Fibroblast of skin of right biceps (primary cell): ENCODE measurements at places on chromosomes 1 and 21.

DNA sequence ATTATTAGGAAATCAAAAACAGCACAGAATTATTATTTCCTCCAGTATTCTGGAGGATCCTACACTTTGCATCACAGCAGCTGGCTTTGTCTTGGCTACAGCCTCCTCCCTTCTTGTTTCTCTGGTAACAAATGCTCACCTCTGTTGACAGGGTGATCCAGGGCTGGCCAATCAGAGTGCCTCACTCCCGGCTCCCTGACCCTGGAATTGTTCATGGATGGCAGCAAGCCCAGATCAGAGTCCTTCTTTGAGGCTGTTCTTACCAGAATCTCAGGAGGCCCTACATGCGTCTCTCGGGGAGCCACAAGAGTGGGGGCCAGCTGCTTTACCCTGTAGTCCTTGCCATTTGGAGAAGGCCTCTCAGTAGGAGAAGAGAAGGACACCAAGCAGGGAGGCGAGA lies 48.4 kb upstream of the IGSF5 start:
- no peak for DNase-seq

DNA sequence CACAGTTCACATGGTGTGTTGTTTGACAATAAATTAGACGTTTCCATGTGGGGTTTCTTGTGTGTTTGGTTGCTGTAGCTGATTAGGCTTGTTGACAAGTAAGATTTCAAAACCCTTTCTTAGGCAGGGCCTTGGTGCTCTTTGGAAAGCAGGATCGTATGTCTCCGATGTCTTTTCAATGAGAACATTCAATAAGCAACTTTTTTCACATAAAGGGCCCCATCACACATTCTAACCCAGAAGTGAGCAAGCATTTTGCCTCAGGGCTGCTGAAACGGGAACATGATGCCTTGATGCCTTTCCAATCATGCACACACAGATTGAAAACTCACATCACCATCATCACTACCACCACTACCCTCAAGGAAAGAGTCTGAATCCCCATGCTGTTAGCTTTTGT lies 33.1 kb downstream of the LPAR3 start:
- no peak for DNase-seq

GRCh38 chr1:59282951-59283350 lies 13.9 kb upstream of the FGGY start:
- DNase-seq = no peak

GRCh38 chr1:155307247-155307740 lies 1.4 kb upstream of the FDPS start:
- peak; percentile 57 for DNase-seq

DNA sequence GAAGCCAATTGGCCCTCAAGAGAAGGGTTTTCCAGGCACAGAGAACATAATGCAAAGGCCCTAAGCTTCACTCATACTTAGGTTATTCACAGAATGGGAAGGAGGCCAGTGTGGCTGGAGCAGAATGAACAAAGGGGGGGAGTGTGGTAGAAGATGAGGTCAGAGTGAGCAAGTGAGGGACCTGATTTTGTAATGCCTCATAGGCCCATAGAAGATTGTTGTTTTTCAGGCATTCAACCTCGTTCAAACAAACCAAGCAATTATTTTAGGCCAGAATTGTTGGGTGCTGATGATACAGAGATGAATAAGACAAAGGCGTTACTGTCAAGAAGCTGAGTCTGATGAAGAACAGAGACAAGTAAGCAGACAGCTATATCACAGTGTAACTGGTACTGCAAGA lies 54.5 kb upstream of the RAP1A start:
- peak; percentile 91 for DNase-seq

DNA sequence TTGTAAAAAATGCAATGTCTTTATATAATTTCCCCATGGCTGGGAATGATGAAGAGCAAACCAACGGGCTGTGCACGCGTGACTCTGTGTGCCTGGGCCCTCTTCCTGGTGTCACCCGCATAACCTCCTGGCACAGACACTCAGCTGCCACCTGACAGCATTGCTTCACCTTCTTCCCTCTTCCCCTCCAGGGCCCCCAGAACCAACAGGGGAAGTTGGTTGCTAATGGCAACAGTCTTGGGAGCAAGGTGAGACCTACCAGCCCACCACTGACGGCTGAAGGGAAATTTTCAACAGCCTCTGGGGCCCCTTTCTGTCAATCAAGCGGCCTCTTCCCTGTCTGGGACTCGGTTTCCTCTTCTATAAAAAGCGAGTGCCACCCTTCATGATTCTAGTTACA lies 33.2 kb downstream of the SSBP3 start:
- no peak for DNase-seq

- no peak for DNase-seq
Observed at GRCh38 chr1:47679826-47680225, 242.0 kb downstream of the FOXD2 start.

DNA sequence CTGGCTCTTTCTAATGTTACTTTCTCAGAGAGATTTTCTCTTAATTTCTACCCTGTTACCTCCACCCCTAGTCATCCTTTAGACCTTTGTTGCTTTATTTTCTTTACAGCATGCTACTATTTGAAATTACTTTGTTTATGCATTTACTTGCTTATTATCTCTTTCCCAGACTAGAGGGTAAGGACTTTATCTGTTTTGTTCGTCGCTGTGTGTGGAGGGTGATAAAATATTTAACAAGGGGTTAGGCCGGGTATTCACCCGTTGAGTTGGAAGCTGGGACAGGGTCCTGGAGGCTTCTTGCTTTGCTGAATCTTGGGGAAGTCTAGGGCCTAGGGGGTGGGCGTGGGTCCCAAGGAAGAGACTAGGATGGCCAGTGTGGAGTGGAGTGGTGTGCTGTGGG lies 43.6 kb downstream of the CDC14A start:
- DNase-seq = no peak

GRCh38 chr1:192633533-192634253 lies 2.3 kb upstream of the RGS13 start:
- peak; percentile 16 for DNase-seq

DNA sequence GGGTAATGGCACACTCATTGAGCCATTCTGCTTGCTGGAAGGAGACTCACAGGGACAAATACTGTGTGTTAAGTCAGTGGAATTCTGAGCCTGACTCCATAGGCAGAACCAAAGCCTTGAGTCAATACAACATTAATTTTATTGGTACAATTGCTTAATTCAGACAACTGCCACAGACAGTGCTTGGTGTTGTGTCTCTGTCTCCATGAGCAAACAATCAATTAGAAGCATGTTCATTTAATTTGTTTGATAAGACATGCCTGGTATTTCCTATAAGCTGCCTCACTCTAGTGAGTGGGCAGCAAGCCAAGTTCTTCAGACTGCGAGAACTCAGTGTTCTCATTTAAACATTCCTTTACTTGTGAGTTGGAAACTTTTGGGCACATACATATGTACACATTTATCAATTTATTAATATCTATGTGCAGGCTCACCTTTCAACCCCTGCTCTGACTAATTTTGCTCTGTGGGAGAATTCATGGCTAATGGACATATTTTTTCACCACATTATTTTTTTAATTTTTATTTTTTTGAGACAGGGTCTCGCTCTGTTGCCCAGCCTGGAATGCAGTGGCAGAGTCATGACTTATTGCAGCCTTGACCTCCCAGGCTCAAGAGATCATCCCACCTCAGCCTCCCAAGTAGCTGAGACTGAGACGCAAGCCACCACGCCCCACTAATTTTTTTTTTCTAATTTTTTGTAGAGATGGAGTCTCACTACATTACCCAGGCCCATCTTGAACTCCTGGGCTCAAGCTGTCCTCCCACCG lies 4.5 kb upstream of the SRSF10 start:
- peak; percentile 90 for DNase-seq

DNA sequence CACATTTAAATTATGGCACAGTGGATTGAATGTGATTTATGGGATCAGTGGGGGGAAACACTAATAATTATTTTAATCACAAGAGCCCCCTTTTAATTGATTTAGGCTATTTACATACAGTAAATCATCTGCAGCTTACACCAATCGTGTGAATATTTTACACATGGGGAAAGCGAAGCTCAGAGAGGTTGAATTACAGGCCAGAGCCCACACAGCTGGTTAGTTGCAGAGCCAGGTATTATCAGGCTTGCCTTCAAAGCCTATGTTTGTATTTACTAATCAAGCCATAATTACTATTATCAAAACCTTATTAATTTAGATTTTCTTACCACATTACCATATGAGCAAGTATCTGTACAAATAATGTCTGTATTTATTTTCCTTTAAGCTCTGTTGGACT lies 749 bp downstream of the SDCCAG8 start:
- DNase-seq = no peak

DNA sequence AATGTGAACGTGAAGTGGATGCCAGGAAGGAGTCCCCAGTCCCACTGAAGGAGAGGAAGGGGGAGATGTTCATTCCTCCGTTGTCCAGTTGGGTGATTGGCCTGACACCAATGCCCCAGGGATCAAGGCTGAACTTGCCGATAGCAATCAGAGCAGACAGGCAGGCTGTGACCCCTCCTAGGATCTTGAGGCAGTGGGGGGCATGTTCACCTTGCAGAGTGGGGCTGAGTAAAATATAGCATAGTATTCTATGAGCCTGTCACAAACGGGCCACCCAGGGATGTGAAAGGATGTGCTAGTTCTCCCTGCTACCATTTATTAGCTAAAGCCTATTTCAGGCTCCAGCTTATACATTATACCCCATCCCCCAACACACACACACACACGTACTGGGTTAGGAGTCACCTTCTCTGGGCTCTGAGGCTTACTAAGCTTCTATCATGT lies 80.7 kb upstream of the CD34 start:
- DNase-seq = no peak

- no peak for DNase-seq
Observed at GRCh38 chr1:233700338-233700737, 86.4 kb downstream of the KCNK1 start.

DNA sequence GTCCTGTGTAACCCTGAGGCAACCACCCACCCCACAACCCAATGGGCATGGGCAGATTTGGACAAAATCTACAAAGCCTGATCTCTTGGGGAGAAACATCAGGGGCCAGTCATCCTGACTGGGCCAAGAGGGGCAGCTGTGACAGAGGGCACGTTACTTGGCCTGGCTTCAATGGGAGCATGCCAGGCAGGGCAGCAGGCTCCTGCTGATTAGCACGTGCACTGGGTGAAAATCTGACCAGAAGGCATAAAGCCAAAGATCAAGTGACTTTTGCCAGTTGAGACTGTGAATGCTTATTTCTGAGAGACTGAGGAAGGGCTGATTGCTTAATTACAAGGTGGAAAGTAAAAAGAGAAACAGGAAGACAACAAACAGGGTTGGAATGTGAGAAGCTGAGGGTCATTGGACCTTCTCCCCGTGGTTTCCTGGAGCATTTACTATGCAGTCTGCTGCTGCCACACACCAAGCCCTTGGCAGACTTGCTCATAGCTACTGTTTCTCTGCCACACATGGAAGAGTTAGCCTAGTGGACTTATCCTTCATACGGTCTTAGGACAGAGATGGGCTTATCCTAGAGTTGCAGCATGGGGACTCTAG lies 39.8 kb upstream of the TNR start:
- DNase-seq = peak; percentile 2

DNA sequence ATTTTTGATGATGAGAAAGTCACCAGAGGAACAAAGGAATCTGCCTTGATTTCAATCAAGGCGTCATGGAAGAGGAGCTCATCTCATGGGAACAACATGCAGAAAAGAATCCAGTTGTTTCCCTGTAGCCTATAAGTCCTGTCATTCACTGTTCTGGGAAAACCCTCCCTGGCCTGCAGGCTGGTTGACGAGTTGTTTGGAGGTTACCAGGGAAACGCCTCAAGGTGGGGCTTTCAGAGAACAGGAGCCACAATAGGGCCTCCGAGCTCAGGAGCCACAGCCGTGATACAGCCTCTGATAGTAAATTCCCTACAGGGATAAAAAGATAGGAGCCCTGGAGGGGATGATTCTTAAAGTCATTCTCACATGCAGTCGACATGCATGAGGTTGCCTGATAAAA lies 135.2 kb downstream of the PSMG1 start:
- peak; percentile 63 for DNase-seq

DNA sequence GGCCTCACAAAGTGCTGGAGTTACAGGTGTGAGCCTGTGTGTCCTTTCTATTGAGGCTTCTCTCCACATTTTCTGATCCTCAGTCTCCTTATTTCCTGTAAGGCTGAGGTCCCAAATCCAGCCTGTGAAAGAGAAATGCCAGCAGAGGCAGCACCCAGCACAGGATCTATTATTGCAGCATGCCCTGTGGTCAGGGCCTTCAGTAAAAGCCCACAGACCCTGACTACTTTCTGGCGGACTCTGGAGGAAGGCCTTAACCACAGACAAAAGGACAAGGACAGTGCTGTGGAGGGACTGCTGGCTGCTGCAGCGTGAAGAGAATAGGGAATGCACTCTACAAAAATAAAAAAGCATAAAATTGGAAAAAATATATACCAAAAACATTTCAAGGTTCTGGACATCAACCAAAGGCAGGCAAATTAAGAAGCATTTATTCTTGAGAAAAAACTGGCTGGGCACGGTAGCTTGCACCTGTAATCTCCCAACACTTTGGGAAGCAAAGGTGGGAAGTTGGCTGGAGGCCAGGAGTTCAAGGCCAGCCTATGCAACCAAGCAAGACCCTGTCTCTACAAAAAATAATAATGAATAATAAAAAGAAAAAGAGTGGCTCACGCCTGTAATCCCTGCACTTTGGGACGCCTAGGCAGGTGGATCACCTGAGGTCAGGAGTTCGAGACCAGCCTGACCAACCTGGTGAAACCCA lies 9.4 kb upstream of the PGD start:
- DNase-seq = no peak

- DNase-seq = peak; percentile 53
Observed at GRCh38 chr1:44037154-44037553, 5.9 kb upstream of the SLC6A9 start.

DNA sequence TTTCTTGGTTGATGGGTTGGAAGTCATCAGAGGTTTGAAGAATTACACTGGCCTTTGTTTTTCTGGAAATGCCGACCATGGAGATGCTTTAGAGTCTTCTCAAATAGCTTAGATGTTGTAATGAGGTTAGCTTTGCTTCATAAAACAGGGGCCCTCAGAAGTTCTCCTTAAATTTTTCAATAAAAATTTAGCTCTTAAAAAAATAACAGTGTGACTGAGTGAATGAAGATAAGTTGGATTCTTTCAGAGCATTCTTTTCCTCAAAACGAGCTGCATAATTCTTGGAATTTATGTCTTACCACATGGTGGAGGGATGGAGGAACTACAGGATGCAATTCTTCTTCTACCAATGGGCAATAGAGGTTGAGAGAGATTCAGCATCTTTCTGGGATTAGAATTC lies 23.4 kb downstream of the SYT11 start:
- no peak for DNase-seq
